ENCODE measurements at places on chromosomes 6 and 20.

DNA sequence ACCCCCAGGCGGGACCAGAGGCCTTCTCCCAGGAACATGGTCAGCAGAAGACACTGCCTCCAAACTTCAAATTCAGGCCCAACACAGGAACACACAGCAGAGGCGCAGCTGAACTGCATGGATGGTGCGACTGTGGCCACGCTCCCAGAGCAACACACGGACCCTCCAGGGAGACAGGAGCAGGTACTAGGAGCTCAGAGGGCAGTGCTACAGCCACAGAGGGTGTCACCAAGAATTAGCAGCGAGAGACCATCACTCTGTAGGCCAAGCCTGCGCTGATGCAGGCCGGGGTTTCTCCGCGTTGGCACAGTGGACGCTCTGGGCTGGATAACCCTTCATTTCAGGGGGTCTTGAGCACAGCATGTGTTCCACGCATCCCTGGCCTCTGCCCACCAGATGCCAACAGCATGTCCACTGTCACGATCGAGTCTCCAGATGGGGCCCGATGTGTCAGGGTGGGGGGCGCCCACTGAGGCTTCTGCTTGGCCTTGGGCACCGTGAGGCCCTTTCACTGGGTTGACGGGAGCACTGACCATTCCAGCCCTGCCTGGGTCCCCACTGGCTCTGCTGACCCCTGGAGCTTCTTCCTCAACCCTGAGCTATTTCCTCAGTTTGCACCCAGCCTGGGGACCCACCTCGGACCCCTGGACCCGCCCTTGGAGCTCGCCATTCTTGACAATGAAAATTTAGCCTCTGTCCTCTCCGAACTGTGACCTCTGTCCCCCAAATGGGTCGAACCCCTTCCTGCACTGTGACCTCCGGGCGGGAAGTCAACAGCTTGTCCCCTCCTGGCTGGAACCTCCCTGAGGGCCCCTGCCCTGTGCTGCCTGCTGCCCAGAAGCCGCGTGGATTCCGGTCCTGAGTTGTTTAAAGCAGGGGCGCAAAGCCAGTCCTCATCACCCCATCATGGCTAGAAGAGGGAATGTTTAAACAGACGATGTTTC is 239.4 kb downstream of the DLL1 start:
- DNase-seq = no peak

GRCh38 chr6:12032783-12033573 is 20.9 kb downstream of the HIVEP1 start:
- no peak for DNase-seq

DNA sequence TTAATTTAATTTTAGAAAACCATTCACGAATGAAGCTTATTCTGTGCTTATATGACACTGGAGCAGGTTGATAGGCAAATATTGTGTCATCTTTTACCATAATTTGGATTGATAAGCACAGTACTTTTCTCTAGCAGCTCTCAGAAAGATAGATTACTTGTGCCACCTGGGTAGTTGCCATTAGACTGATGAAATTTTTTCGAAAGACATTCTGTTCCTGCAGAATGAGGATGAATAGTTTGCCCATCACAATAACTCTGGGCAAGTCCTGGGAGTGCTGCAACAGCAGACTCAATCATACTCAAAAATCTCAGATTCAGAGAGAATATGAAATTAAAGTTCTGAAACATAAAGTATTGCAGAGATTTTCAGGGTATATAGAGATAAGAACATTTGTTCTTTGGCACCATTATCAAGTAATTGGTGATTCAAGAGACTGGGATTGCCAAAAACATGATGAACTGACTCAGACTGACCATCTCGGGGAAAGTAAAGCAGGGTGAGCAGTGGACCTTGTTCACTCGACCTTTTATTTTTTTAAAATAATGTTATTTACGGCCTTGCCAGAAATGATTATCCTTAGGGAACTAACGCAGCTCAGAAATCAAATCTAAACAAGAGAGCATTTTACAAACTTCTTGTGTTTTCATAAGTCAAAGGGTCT is 65.8 kb upstream of the PTCHD4 start:
- no peak for DNase-seq

- no peak for DNase-seq
These were observed 172.7 kb upstream of the MARCKS start for GRCh38 chr6:113684382-113684901.

GRCh38 chr20:48716086-48716485 is 111.7 kb downstream of the PREX1 start:
- DNase-seq = no peak

DNA sequence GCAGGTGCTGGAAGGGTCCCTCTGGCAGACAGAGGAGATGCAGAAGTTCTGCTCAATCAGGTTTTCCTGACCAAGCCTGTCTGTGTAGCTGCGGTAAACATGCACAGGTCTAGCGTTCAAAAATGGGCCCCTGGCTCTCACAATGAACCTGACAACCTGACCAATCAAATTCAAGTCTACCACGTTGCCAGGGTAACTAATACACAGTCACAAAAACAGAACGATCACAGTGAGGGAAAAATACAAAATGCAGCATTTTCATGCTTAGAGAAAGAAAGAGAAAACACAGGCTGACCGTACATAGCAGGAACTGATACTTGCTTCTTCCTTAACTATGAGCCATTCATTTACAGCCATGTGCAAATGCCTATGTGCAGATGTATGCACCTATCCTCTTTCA is 353.1 kb upstream of the TSHZ2 start:
- no peak for DNase-seq

DNA sequence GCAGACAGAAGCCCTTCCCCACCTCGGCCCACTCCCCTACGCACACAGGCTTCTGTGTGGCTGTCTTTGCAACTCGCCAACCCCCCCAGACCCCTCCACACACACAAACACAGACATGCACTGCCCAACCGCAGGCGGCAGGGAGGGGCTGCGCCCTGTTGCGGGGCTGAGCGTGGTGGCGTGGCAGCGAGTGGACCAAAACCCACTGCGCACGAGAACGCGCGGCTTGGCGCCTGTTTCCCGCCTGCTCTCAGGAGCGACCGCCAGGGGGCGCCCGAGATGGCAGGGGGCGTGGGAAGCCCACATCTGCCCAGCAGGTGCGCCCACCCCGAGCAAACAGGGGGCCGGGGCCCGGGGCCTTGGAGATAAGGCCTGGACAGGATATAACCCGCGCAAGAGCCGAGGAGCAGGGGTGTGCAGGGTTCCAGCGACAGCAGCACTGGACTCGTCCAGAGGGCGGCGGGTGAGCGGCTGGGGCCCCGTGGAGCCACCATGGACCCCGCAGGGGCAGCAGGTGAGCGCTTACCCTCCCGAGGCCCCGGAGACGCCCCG is at the start of gene RBPJL:
RBPJL (plus strand) TSS at position 410 of the 552 bp plus-strand sequence; CDS start at position 493, 83 bp downstream.
- DNase-seq = no peak

- DNase-seq = no peak
These were observed 43.9 kb upstream of the PLCB4 start for GRCh38 chr20:9025011-9025410.

DNA sequence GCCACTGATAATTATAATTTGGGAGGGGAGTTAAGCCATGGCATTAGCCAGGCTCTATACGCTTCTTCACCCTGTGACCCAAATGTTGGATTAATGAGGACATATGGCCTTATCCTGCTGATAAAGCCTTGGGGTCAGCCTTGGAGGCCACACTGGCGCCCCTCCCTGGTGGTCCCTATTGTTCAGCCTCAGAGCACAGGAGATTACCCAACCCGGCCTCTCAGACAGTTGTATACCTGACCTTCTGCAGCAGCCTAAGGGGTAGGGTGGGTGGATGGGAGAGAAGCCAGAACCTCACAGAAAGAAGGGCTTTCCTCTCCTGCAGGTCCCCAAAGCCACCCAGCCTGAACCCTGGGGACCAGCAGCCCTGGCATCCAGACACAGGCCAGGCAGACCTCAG is 76.8 kb downstream of the LINC00237 start:
- no peak for DNase-seq

GRCh38 chr6:37994223-37994622 is 174.7 kb downstream of the ZFAND3 start:
- DNase-seq = no peak

DNA sequence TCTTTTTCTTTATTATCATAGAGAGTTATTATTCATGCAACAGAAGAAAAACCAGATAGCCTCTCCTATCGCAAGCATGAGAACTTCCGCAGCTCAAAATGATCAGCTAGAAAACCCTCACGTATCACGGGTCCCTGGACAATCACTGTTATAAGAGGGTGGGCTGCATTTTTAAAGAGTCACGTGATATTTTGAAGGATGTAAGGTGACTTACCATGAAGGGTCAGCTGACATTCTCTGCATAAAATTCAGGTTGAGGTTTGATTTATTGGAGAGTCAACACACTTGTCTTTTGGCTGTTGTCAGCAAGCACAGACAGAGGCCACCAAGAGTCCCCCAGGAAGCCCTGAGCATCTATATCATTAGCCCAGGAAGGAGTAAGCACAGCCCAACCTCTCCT is 39.5 kb downstream of the ID4 start:
- no peak for DNase-seq

DNA sequence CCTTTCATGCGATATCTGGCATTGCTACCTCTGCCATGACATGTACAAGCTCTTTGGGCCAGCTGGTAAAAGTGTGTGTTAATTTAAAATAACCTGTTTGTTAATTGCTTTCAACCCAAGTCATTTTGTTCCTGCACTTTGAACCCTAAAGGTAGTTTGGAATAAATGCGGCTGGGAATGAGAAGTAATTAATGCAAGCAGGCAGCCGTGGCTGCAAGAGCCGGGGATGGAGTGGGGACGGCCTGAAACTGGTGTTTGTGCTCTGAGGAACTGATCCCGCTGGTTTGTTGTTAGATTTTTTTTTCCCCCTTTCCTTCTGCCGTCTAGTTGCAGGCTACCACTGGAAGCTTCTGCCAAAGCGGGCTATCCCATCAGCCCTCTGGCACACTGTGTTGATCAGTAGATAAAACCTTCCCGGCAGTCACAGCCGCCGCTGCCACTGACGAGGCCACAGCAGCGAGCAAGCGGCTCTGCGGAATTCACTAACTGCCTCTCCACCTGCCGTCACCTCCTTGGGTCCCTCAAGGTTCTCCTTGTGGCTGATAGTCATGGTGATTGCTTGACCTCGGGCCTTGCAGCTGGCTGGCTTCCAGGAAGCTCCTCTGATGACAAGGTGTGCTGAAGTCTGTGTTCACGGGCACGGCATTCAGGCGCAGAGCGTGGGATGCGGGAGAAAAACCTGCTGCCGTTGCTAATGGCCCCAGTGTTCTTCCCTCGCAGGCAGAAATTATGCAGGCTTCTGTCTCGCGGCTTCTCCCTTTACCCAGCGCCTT is 315.9 kb downstream of the TFAP2A start:
- DNase-seq = no peak

DNA sequence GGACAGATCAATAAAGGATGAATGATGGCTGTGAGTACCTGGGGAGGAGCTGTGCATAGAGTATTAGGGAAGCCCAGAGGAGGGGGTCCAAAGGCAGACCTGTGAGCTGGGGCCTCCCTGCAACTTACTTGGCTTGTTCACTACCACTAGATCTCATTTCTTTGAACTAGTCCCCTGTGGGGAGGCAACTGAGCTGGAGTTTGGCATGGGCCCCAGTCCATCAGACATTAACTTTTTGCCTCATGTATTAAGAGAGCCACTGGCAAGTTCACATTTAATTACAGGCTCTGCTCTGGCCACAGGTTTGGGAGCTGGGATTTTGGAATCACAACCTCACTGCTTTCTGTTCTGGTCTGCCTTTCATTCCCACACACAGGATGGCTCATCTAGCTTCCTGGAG is 254.1 kb downstream of the PRL start:
- DNase-seq = no peak

GRCh38 chr6:113719545-113719944 is 137.6 kb upstream of the MARCKS start:
- no peak for DNase-seq

DNA sequence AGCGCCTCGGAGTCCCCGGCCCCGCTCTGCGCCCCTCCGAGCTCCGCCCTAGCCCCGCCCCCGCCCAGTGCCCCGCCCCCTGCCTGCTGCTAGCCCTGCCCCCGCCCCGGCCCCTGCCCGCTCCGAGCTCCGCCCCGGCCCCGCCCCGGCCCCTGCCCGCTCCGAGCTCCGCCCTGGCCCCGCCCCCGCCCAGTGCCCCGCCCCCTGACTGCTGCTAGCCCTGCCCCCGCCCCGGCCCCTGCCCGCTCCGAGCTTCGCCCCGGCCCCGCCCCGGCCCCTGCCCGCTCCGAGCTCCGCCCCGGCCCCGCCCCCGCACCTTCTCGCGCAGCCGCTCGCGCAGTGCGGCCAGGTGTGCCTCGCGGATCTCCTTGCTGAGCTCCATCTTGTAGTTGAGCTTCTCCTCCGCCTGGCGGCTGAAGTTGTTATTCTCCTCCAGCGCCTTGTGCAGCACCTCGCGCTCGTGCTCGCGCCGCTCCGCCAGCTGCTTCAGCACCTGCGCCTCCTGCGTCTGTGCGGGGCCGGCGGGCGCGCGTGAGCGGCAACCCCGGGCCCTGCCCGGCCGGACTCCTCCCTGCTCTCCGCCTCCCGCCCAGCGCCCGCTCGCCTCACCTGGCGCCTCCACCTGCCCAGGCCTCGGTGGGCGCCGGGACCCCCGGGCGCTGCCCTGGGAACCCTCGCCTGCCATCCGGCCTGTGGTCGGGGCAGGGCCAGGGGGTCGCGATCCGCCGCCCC is 11.3 kb downstream of the STMN3 start:
- peak; percentile 95 for DNase-seq

DNA sequence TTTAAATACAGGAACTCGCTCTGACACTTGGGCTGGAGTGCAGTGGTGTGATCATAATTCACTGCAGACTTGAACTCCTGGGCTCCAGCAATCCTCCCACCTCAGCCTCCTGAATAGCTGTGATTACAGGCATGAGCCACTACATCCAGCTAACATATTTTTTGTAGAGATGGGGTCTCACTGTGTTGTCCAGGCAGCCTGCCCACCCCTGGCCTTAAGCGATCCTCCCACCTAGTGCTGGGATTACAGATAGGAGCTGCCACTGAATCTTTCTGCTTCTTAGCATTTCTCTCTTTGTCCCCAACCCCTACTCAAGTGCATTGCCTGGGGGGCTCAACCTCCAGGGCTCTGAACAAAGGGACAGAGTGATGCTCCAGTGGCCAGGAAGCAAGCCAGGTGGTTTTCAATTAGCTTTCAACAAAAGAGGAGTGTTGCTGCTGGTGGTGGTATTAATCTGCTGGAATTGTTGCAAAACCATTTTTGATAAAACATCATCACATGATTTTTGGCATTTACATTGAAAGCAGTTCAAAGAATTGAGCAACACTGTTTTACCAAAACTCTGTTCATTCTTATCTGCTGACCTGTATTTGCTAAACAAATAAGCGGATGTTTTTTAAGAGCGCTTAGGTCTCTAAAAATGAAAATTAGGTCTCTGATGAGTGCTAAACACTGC is 40.4 kb upstream of the BPIFA2 start:
- DNase-seq = no peak

GRCh38 chr6:128114164-128114563 is 213.3 kb upstream of the THEMIS start:
- DNase-seq = no peak

Data from stimulated activated CD8-positive, alpha-beta memory T cell treated with anti-CD3 and anti-CD28 coated beads, Interleukin-12 subunit alpha, Interleukin-12 subunit beta, amount 100 ng/mL, for 1 hour (primary cell).